Stimulated activated CD8-positive, alpha-beta memory T cell treated with anti-CD3 and anti-CD28 coated beads, Interleukin-4, amount 100 ng/mL, for 48 hours (primary cell): ENCODE measurements at places on chromosomes 16 and 17.

DNA sequence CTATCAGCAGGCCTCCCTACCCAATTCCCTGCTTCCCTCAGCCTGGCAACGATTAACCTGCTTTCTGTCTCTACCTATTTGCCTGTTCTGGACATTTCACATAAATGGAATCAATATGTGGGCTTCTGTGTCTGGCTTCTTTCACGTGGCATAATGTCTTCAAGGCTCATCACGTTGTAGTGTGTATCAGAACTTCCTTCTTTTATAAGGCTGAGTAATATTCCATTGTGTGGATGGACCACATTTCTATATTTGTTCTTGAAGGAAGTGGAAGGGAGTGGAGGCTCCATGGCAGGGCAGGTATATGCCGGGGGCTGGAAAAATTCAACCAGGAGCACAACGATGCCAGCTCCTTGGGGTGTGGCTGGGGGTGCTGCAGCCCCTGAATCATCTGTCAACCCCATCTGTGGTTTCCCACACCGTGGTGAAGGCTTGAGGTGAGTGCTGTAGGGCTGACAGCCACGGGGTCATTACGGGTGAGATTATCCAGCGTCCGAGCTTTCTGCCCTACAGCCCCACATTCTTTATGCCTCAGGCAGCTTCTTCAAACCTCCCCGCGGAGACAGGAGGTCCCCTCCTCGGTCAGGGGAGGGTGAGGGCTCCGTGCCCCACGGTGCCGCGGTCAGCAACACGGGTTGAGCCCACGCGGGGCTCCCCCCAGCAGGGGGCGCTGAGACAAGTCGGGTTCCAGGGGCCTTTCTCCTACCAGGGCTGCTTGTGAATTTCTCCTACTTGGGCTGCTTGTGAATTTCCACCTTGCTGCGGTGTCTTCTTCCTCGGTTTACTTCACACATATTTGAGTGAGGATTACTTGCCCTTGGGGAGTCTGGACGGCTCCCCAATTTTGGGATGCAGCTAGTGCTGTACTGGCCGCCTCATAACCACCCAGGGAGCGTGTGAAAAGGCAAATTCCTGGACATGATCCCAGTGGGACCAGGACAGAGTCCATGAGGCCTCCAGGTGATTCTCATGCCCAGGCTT, 18.3 kb upstream of the WFIKKN2 start:
- peak; percentile 80 for DNase-seq

DNA sequence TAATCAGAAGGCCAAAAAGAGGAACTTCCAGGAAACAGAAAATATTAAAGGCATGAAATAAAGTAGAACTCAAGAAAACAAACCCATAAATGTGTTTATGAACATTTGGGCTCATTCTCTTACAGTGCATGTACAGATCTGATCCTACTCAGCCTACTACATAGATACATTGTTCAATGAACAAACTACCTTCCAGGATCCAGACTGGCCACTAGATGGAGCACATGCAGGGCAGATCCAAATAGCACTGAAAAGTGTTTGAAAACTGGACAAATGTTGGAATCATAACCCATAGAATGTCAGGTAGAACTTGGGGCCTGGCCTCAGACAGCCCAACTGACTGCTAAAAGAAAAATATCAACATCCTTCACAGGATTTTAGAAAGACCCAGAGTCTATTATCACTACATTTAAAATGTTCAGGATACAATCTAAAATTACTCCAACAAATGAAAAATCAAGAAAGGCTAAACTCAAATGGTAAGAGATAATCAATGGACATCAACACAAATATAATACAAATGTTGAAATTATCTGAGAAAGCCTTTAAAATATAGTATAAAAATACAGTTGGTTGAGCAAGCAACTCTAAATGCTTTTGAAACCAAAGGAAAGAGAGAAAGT, 122.4 kb upstream of the NUDT7 start:
- DNase-seq = peak; percentile 36

- no peak for DNase-seq
Observed at GRCh38 chr16:57797526-57798266, 4.6 kb downstream of the KIFC3 start.

DNA sequence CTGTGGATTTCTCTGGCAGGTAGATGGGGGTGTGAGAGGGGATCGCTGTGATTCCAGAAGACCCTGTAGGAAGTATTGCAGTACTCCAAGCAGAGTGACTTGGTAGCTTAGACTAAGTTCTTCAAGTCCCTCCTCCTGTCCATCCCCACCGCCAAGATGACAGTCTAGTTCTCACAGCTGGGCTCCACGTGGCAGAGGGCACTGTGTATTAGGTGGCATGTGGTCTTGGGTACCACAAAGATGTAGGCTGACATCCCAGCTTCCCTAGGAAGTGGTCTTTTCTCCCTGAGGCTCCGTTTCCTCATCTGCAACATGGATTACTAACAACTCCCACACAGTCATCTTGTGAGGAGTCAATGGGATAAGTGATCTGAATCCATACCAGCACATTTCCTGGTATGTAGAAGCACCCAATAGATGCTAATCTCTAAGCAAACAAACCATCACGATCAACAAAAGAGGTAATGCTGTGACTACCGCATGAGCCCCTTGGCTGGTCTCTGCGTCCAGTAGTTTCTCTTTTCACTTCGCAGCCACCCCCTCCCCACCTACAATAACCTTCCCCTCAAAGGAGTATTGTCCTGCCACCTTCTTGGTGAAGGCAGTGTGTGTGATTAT, 349.1 kb upstream of the EEF2KMT start:
- no peak for DNase-seq

- no peak for DNase-seq
Observed at GRCh38 chr16:4701791-4702465, 8.6 kb downstream of the NUDT16L1 start.

- DNase-seq = no peak
Observed at GRCh38 chr17:77285594-77286390, 145.0 kb downstream of the SEC14L1 start.

DNA sequence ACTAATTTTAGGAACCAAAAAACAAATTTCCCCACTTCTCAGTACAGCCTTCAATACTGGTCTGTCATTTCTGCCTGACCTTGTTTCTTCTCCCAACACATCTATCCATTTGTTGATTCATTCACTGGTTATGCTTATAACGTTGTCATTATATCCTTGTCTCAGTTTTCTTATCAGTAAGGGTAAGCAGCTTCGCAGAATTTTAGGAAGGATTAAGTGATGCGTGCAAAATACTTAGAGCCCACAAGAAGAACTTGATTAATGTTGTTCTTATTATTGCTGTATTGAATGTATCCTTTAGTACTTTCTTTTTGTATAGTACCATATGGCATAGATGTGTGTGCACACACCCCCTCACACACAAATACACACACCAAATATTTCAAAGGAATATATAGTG, 403.5 kb upstream of the HSBP1 start:
- DNase-seq = no peak

DNA sequence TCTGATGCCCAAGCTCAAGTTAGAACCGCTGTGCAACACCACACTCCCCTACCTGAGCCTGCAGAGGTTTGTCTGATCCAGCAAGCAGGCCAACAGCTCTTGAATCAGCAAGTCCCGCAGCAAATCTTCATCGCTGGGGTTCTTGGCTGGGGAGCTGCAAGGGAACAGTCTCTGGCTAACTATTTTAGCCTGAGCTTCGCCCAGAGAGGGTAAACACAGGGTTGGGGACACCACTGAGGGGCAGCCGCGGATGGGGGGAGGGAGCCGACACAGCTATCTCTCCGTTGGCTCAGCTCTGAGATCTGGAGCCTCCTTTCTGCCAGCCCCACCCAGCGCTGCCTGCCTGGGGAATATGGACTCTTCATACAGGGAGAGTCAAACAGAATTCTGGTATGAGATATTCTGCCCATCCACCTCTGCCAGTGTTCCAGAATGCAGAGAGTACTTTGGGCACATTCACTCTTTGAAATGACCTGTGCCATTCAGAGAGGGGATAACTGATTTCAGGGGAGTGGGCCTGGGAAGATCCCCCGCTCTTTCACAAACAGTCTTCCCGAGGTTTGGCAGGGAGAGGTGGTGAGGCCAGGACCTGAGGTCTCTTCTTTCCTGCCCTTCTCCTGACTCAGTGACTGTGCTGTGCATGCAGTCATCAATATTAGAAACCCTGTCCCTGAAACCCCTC, 7.4 kb downstream of the GIP start:
- no peak for DNase-seq

DNA sequence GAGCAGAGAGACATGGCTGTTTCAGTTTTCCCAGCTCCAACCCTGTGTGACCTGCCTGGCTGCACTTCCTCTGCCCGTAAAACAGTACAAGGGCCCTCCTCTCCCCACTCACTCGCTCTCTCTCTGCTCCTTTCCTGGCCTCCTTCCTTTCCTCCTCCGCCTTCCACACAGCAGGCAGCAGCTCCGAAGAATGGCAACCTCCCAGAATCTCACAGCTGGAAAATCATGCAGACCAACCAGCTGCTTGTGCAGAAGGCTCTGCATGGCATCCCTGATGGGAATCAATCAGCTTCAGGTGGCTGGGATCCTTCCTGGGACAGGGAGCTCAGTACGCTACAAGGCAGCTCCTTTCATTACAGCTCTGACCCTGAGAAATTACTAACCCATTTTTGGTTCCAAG, 27.4 kb downstream of the TMEM132E start:
- DNase-seq = no peak

GRCh38 chr17:35766903-35767510, 6.3 kb downstream of the C17orf50 start:
- no peak for DNase-seq

DNA sequence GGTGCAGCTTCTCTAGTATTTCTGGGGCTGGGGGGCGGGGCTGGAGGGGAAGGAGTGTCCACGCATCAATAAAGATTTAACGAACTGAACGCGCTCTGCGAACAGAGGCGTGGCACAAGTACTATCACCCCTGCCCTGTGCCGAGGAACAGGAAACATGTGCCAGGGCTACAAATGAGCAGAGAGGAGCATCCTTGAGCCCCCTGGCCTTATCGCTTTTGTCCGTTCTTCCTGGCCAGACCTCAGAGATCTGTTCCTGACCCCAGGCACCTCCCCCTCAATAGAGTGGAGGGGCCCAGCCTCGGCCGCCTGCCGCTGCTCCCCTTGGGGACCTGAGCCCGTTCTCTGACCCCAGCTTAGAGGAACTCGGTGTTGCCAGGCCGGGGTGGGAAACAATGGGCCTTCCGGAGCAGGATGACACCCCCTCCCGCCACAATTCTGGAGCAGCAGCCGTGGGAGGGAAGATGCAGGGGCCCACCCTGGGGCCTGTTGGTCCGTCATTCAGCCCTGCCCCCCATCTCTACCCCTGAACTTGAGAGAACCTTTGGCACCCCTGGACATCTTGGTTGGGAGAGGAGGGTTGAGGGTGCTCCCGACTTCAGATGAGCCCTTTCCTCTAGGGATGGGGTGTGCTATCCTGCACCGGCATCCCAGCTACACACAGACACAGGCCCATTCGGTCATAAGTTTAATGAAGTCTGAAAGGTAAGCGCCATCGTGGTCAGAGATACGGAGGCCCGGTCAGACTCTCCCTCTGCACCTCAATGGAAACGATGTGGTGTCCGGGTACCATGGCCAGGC, 1.1 kb downstream of the NAA38 start:
- peak; percentile 53 for DNase-seq

DNA sequence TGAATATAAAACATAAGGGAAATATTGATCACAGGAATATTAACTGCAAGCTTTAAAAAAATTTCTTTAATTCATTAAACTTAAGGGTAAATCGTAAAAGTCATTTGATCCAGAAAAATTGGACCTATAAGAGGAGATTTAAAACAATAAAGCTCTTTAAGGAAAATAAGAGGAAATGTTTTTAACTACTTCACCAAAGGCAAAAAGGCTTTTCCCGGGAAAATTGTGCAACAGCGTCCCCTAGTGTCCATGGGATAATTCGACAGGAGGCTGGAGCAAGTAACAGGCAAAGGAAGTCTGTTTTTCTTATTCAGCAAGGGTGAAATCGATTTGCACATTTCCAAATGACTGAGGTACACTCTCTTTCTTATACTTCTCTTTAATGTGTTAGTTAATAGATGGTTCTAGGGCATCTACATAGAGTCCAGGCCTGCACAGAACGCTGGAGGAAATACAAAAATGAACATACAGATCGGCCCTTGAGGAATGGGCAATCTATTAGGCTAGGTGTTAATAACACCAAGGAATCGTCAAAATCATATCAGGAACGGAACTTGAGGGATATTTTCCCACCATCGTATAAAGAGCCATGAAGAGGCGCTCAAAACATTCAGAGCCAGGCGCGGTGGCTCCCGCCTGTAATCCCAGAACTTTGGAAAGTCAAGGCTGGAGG, 61.4 kb downstream of the ZNF18 start:
- peak; percentile 58 for DNase-seq

- DNase-seq = no peak
Observed at GRCh38 chr16:12511308-12511707, 292.4 kb downstream of the CPPED1 start.

DNA sequence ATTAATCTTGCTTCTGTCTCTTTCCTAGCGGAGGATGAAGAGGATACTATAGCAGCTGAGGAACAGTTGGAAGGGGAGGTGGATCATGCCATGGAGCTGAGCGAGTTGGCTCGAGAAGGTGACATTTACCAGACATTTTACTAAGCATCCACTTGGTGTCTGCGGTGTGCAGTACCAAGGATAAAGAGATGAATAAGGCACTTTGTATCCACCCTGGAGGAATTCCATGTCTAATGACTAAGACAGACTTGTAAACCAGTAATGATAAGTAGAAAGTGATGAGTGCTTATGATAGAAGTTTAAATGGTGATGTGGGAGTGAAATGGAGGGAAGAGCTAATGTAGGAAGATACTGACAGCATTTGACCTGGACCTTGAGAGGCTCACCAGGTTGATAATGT, 12.0 kb downstream of the SRCAP start:
- no peak for DNase-seq

DNA sequence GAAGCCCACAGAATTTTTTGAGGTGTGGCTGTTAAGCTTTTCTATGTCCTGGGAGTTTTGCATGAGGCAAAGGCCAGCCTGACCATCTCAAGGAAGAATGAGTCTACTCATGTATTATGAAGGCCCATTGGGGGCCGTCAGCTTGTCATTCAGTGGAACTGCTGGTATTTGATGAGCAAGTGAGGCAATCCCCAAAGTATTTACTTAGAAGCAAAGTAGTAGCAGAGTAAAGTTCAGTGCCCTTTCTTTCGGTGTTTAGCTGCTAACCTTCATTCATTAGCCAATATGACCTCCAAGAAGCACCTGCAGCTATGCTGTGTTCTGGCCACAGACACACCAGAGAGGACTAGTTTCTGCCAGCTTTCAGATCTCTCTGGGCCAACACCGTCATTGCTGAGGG, 80.2 kb downstream of the RPA1 start:
- no peak for DNase-seq

GRCh38 chr17:63262751-63263476, 183.2 kb downstream of the CYB561 start:
- DNase-seq = no peak

GRCh38 chr17:48388955-48389743, 40.9 kb downstream of the SKAP1 start:
- no peak for DNase-seq

GRCh38 chr16:90031931-90032673, 12.8 kb upstream of the DBNDD1 start:
- DNase-seq = no peak

DNA sequence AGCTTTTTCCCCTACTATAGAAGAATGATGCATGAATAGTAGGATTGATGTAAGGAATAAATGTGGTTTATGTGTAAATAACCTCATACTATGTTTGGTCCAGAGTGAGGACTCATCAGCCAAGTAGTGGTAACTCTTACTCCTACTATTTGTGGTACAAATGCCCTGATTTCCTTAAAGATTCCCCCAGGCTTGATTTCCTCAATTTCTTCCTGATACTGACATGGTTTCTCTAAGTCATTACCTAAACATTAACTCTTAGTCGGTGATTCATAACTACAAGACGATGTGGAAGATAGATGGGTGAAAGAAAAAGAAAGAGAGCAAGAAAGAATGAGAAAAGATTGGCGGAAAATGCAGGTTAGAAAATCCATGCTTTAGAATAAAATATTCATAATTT, 17.2 kb upstream of the MYOCD start:
- DNase-seq = no peak
